Kidney (tissue), 22 donors: ENCODE measurements at places on chromosomes 16 and 17. TPM values are rescaled to one million over a fixed set of nuclear protein-coding genes. Genes with fewer than 3 reads are reported as not detected.

Gene VWA3A
- 0.76 TPM for total RNA-seq

- DNase-seq = no peak
These were observed 171.6 kb downstream of the CDH11 start for GRCh38 chr16:64950262-64950661.

DNA sequence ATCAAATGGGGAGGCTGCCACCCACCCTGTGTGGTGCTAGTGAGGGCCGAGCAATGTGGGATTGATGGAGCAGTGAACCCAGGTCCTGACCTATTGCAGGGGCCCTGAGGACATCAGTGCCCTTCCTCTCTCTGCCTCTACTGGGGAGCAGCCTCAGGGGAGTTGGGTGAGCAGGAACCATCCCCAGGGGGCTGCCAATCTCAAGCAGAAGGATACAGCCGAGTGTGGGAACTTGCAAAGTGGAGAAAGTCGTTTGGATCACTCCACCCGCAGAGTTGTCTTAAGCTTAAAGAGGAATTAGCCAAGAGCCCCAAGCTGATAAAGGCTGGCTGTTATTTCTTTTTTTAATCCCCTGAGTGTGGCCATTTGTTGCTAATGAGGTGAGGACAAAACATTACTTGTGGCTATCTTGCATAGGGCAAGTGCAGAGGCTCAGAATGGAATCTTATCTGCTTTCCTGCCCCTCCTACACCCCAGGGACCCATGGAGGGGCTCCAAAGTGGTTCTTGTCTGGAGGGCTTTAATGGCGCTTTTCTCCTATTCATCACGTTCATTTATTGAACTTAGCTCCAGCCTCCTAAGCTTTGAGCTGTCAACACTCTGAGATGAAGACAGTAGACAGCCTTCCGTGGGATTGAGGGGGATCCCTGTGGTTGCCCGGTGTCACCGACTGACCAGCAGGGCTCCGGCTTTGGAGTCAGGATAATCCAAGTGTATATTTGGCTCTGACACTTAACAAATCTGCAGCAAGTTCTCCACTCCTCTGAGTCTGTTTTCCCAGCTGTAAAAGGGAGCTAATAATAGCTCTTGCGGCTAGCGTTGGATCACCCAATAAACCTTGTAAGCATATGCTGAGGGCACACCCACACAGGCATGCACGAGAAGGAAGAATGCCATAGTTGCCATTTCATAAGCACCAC lies 45.1 kb downstream of the MYH11 start:
- peak; percentile 34 for DNase-seq

GRCh38 chr17:77212081-77212832 lies 71.5 kb downstream of the SEC14L1 start:
- DNase-seq = no peak

Gene ASGR2
- 1.2 TPM for total RNA-seq

- DNase-seq = no peak
These were observed 27.6 kb upstream of the ETV4 start for GRCh38 chr17:43573579-43574321.

- peak; percentile 20 for DNase-seq
These were observed 59.5 kb downstream of the CCDC182 start for GRCh38 chr17:57685499-57686132.

DNA sequence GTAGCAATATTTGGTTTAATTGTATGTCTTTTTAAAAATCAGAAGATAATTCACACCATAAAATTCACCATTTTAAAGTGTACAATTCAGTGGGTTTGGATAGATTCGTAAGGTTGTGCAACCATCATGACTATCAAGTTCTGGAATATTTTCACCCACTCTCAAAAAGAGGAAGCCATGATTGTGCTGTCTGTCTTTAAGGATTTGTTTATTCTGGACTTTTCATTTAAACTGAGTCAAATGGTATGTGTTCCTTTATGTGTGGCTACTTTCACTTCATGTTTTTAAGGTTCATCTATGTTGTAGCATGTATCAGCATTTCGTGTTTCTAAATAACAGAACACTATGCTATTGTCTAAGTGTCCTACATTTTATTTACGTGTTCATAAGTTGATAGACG lies 68.1 kb upstream of the CPHXL start:
- no peak for DNase-seq

DNA sequence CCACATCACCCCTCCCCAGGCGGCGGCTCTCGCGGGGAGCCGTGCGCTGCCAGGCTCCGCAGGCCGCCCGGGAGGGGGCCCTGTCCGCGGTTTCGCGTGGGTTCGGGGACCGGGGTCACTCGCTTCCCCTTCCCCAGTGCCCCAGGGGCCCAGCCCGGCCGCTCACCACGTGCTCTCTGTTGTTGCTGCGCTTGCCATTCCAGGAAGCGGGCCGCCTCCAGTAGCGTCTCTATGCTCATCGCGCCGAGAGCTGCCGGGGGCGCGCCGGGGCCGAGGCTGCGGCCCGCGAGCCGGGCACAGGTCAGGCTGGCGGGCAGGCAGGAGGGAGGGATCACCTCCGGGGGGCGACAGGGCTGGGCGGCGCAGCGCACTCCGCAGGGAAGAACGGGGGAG lies 390 bp downstream of the MNT start:
- DNase-seq = no peak

GRCh38 chr17:51050291-51051033 lies 70.2 kb downstream of the SPAG9 start:
- peak; percentile 14 for DNase-seq

- DNase-seq = no peak
These were observed 19.4 kb upstream of the PLLP start for GRCh38 chr16:57303910-57304168.

Gene GJD3
- 2.6 TPM for total RNA-seq

DNA sequence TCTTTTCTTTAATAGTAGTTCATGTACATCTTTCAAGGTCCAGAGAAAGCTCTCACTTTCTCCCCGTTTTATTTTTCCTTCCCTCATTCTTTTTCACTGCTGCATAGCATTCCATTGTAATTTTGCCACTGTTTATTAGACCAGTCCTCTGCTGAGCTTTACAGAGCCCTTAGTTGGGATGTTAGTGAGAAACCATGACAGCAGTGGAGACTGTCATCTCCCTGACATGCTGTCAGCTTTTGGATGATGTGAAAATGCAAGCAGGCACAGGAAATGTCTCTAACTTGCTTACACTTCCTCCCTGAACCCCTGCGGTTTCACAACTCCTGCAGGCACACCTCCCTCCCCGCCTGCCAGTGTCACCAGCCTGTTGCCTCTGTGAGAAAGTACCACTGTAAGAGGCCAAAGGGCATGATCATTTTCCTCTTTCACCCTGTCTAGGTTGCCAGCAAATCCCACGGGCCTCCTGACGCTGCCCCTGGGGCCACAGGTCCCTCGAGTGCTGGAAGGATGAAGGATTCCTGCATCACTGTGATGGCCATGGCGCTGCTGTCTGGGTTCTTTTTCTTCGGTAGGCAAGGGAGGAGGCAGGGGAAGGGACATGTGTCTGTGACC lies at the start of gene ITGAL:
ITGAL (plus strand) TSS at position 415 of the 615 bp plus-strand sequence; CDS start at position 511, 96 bp downstream.
- DNase-seq = no peak

- DNase-seq = no peak
These were observed 30.4 kb downstream of the ABCA10 start for GRCh38 chr17:69198238-69198637.

GRCh38 chr17:70772761-70773160 lies 603.4 kb downstream of the KCNJ2 start:
- DNase-seq = no peak

Gene KREMEN2
- not detected for total RNA-seq

- peak; percentile 89 for DNase-seq
These were observed 25.5 kb upstream of the RFFL start for GRCh38 chr17:35088881-35089585.

DNA sequence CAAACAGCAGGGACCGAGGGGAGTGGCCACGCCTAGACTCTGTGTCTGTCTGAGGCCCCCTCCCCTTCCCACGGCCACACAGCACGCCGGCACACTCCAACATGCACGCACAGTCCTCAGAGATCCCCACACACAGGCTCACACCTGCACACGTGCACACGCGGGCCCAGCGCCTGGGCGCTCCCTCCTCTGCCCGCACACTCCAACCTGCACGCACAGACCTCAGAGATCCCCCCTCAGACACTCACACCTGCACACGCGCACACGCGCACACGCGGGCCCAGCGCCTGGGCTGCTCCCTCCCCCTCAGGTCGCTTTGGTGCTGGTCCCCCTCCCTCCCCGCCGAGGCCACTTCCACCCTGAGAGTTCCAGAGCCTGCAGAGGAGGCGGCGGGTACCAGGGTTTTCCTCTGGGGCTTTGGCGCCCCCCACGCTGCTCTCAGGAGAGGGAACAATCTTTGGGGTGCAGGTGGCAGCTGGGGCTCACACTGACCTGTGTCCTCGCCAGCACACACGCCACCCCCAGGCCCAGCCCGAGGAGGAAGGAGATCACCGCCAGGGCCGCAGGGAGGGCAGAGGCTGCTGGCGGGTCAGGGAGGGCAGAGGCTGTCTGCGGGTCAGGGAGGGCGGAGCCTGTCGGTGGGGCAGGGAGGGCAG lies 1.6 kb downstream of the CD7 start:
- no peak for DNase-seq

- no peak for DNase-seq
These were observed 36.9 kb downstream of the ERN1 start for GRCh38 chr17:64092952-64093451.

DNA sequence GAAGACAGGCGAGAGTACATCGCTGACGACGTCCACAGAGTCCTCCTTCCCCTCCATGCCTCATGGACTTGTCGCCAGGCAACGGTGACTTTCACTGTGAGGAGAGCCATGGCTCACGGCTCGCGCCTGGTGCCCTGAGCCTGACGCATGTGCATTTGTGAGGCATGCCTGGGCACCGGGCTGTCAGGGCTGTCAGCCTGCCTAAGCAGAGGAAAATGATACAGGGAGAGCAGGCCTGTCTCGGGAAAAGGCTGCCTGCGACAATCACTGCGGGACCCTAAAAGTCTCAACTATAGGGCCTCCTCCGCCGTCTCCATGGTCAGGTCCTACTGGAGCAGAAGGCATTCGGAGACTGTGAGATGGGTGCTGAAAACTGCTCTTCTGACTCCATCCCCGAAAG lies 135.5 kb upstream of the WSB1 start:
- peak; percentile 42 for DNase-seq

DNA sequence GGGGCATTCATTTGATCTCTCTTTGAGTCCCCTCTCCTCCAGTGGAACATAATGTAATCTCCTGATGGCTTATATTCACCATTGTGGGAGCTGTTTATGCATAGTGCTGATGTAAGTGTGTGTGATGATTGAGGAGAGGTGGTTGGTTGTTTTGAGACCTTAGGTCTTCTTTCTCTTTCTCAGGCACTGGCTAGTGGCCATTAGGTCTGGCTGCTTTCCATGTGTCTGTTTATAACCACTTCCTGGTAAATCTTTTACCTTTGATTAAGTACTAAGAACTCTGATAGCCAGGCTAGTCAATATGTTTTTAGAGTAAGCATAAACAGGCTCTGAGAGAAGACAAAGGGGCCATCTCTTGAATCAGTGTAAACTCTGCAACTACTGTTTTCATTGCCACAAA lies 27.9 kb downstream of the VAT1L start:
- DNase-seq = no peak

- DNase-seq = peak; percentile 62
These were observed 1.1 kb downstream of the SPECC1 start for GRCh38 chr17:20010099-20010863.

Gene KIF22
- 32.3 TPM for total RNA-seq

Gene TNFRSF13B
- total RNA-seq = 1.4 TPM

GRCh38 chr16:78269256-78269655 lies 169.8 kb downstream of the WWOX start:
- DNase-seq = no peak

Gene ACSM5
- 8.6 TPM for total RNA-seq
